ENCODE measurements at places on chromosomes 6 and 20. TPM values are rescaled to one million over a fixed set of nuclear protein-coding genes. Genes with fewer than 3 reads are reported as not detected.

DNA sequence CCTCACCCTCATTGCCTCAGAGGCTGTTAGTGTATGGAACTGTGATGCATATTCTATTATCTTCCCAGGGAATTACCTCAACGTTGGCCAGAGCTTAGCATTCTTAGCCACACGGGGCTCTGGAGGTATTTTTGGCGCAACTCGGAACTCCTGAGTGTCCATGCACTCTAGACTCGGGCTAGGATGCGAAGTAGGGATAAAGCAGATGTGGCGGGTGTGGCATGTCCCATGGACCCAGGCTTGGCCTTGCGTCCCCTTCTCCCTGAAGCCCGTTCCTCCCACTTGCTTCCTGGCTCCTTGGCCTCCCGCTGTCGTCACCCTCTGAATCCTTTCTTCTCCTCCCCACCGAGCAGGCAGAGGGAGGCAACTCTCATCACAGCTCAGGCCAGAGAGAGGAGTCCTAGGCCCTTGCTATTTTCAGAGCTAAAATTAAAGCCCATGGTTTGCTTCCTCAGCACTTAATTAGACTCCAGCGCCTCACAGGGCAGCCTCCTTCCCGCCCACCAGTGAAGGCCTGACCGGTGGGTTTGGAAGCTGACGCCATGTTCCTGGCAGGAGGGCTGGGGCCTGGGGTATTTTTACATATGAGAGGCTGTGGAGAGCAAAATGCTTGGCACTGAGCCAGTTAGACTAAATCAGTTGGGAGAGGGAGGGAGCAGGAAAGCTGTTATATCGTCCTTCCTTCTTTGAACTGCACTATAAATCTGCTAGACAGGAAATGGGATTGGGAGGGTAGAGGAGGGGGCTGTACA is 138.7 kb downstream of the FOXO3 start:
- DNase-seq: no peak

- DNase-seq: no peak
Observed at GRCh38 chr20:11496380-11496779, 421.3 kb upstream of the BTBD3 start.

DNA sequence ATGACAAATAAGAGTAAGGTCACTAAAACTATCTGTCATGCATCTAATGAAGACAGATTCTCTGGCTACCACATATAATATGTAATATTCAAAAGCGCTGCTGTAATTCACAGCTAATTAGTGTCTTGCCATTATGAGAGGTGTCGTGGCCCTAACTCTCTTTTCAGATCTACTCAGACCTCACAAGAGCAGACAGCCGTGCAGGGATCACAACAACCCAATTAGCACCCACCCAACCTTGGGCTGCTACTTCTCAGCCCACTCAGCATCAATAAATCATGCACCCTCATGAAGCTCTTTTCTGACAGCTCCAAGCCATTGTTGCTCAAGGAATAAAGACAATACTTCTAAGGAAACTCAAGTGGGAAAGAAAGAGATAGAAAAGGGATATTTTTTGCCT is 61.5 kb downstream of the FRK start:
- no peak for DNase-seq

DNA sequence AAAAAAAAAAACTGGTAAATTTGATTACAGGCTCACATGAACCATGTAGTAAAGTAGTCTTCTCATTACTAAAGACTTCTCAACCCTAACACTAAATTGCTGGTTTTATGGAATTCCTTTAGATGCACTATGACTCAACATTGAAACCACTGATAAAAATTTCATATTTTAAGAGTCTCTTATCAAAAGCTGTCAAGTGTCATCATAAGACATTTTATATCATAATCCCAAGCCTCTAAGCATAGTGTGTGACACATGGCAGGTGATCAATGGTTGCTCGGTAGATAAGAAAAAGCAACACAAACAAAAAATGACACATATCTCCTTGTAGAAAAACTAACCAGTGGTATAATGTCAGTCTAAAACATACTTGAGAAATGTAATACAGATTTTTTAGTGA is 258.4 kb downstream of the RNGTT start:
- DNase-seq: no peak

Gene PEX3
- 6.5 TPM for polyA plus RNA-seq

Gene ALDH5A1
- 4.5 TPM for polyA plus RNA-seq

GRCh38 chr6:110410511-110410910 is 4.9 kb downstream of the DDO start:
- no peak for DNase-seq

DNA sequence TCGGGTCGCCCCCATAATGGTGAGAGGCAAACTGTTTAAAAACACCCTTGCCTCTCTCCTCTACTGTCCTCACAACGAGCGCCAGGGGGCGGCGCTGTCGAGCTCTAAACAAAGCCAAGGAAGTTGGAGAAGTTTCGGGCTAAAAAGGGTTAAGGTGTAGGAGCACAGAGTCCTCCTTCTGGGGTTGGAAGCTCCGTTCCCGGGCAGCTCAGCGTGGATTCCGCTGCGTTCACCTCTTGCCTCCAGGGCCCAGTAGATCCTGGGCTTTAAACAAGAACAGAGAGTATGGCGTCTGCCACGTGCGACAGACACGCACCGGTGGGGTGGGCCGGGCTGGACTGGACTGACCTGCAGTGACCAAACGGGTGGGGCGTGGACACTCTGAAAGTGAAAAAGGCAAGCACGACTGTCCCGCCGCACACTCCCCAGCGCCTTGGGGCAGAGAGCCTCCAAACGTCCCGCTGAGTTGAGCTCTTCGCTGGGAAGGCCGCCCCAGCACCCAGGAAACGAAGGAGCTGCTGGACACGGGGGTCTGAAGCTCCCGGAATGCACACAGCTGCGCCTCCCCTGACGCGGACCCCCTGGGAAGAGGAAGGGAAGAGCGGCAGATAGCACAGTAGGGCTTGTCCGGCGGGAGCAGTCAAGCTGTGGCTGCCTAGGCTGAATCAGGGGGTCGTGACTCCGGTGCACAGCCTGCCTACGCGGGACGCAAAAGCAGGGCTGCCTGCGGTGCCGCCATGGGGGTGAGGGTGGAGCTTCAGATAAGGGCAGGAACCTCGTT is 1.6 kb upstream of the THBD start:
- peak; percentile 75 for DNase-seq

Gene SDHAF4
- 18.7 TPM for polyA plus RNA-seq

GRCh38 chr6:123036648-123037047 is 40.6 kb downstream of the CLVS2 start:
- DNase-seq: no peak

GRCh38 chr6:37170273-37171200 is 585 bp downstream of the PIM1 start:
- DNase-seq: peak; percentile 88

Data from sigmoid colon (tissue), 7 donors.